ENCODE measurements at places on chromosomes 7 and 10.

GRCh38 chr7:81833401-81833800, 63.6 kb upstream of the HGF start:
- no peak for DNase-seq

DNA sequence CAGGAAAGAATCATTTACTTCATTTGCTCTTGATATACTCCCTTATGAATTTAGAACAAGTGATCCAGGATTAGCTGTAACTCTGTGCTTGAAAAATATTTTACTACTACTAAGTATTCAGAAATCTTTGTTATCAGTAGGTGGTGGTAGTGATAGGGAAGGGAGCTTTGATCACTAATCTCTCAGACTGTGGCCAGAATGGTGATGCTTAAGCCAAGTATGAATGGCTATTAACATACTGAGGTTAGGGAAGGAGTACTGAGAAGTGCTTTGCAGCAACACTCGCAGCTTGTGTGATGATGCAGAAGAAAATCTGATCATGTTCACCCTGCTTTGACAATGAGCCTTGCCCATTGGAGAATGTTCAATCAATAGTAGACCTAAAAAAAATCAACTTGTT, 29.3 kb downstream of the AP3M1 start:
- DNase-seq, result no peak

DNA sequence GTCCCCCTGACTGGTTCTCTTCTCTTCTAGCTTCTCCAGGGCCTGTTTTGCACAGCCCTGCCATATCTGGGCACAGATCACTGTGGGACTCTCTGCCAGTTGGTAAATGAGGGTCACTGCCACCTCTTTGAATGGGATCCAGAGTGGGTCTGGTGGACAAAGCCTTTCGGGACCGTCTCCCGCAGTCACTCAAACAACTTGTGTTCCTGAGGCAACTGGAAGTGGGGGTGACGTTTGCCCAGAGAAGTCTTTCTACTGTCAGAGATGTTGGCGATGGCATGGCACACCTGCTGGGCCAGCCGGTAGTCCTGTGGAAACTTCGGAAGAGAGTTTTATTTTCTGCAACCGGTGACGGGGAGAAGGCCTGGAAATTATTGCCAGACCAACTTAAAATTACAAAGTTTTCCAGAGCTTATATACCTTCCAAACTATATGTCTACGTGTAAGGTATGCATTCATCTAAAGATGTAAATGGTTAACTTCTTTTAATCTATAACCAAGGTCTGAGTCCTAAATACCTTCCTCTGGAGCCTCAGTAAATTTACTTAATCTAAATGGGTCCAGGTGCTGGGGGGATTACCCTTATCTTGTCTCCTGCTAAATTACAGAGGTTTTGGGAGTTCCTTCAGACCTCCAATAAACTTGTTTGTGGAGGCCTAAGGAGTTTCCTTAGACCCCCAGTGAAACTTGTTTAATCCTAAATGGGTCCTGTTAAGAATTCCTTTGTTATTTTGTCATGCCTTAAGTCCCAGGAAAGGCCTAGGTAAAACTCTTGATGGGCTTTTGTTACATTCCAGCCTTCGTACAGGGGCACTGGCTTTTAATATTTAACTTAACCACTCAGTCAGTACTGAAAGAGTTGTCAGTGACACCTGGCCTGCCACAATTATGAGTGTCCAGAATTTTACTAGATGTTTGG, 94.0 kb downstream of the NPSR1 start:
- DNase-seq, result no peak

- no peak for DNase-seq
These were observed 2.1 kb downstream of the PAXIP1 start for GRCh38 chr7:155000795-155001194.

DNA sequence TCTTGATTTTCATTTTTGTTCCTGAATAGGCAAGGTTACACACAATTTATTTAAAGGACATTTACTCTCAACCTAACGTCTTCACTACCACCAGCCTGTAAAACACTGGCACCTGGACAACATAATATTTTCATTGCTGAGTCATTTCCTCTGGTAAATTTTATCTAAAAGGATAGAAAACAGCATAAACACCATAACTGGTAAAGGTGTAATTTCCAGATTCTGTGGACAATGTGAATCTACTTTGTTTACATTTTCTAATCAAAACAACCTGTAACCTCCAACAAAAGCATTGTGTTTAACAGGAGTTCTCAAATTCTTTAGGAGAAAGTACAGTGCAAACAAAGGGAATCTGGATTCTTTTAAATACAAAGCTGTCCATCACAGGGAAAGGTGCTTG, 472.0 kb upstream of the AKR1E2 start:
- no peak for DNase-seq

- no peak for DNase-seq
These were observed 4.8 kb upstream of the ADD3 start for GRCh38 chr10:110002801-110003523.

DNA sequence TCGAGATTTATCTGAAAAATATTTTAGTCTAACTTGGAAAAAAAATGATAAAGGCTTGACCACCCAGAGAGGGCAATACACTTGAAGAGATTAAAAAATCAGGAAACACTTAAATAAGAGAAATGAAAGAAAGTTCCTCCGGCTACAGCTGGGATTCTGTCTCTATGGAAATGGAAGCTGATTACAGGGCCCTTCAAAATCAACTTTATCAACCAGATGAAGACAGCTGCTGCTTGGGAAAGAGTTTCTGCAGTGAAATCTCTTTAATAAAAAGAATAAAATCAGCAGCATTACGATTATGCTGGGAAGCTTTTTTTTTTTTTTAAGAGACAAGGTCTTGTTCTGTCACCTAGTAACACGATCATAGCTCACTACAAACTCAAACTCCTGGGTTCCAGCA, 4.5 kb downstream of the RSU1 start:
- DNase-seq, result no peak
